Activated CD4-positive, alpha-beta T cell treated with anti-CD3 and anti-CD28 coated beads, Interleukin-2, amount 10 ng/mL, durations not matched to agents 7 days and 5 days (primary cell): ENCODE measurements at places on chromosomes 3 and 15.

- DNase-seq: no peak
Measured at GRCh38 chr3:36893826-36894225, 51.0 kb downstream of the TRANK1 start.

- DNase-seq: peak; percentile 60
Measured at GRCh38 chr3:161274691-161275298, 53.7 kb downstream of the NMD3 start.

DNA sequence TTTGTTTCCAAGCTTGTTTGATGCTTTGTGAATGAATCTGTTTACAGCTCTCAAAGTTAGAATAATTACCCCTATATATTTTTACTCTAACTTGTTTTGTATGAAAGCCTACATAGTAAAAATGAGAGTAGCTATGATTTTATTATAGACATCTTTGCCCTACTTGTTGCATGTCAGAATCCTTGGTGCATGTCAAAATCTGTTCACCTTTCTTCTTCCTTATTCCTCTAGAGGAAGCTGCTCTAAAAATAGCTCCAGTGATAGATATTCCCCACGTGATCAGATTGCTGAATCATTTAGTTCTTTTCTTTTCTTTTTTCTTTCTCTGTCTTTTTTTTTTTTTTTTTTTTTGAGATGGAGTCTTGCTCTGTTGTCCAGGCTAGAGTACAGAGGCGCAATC is 39.8 kb downstream of the LRRC49 start:
- no peak for DNase-seq

- no peak for DNase-seq
Measured at GRCh38 chr15:81744364-81744763, 301.5 kb downstream of the MEX3B start.

DNA sequence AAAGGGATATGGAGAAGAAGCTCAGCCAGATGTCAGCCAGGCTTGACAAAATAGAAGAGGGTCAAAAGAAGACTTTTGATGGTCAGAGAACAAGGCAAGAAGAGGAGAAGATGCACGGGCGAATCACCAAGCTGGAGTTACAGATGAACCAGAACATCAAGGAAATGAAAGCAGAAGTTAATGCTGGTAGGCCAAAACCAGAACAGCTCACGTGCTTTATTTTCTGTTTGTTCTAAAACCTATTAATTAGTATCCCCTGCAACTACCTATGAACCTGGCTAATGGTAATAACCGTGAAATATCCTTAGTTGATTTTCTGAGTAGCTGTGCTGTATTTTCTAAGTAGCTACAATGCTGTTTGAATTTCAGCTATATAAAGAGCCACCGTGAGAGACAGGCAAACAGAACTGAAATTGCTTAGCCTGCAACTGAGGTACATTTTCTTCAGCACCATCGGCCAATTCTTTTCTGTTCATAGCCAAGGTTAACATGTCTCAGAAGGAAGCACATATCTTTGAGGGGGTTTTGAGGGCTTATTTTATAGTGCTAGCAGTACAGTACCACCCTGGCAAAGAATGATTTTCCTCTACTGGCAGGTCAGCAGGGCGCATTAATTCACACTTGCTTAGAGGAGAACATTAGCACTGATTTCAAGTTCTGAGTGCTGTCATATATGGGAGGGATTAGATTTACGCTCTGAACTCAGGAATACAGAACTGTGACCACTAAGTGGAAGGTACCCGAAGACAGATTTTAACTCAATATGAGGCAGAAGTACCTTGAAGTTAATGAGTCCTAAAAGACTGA is 78.9 kb downstream of the FAM81A start:
- no peak for DNase-seq

GRCh38 chr3:5194801-5195509 is 7.4 kb downstream of the EDEM1 start:
- peak; percentile 62 for DNase-seq

DNA sequence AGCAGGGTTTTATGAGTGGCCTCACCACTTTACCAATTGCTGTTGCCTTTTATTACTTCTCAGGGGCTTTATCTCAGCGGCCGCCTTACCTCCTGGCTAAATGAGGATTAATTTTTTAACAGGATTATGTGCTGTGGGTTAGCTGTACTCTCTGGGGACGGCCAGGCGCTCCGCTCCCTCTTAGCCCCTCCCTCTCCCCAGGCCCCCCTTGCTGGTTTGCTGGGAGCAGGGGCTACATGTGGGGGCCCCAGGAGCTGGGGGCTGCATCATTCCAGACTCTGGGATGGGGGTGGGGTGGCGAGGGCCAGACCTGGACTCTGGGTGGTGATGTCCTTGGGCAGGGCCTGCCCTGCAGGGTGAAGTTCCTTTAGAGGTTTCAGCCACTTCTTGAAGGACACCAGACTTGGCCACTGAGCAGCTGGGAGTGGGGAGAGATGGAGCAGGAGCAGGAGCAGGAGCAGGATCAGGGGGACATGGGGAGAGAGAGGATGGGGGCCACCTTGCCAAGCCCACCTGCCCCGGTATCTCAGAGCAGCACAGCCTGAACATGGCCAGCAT is 196.1 kb downstream of the GOLGA6L6 start:
- DNase-seq: no peak
